ENCODE measurements at places on chromosomes 2 and 18.

GRCh38 chr2:238005528-238005927 lies 38.7 kb downstream of the UBE2F start:
- no peaks in the 10 kb centered on the region for H3K27me3 ChIP-seq
- no peak overlapping the region for H3K4me3 ChIP-seq
- no peak for DNase-seq
- peaks cover 25% of the 10 kb centered on the region for H3K36me3 ChIP-seq
- H3K27ac ChIP-seq = no peak overlapping the region

DNA sequence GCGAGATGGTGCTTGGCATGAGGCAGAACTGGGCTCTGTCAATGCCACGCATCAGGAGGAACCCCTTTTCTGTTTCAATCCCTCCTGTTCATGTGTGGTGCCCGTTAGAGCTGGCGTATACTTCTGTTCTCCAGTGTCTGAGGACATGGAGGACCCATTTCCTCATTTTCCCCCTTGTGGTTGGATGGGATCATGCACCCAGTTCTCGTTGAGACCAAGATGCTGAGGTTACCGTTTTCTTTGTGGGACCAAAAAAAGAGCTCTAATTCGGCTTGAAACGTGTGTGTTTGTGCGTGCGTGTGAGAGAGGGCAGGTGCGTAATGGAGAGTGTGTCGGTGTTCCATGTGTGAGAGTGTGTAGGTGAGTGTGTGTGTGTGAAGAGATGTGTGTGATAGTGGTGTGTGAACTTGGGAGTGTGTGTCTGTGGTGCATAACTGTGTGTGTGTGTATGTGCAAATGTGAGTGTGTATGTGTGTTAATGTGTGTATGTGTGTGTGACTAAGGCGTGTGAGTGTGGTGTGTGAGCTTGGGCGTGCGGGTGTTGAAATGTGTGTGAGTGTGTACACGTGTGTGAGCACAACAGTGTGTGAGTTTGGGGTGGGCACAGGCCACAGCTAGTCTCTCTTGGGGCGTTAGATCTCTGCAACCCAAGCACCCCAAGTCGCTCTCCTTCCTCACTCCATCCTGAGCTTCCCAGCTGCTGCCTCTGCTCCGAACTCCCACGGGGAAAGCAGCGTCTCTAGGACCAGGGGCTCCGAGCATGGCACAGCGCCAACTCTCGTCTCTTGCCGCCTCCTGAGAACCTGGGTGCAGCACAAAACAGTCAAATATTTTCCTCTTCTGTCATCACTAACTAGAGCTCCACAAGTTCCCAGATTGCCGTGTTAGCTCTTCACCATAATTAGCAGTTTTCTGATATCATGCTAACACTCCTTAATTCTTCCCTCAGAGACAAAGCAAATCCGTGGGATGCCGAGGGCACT lies 75.8 kb downstream of the LONRF2 start:
- H3K36me3 ChIP-seq = peaks cover 4% of the 10 kb centered on the region
- H3K4me3 ChIP-seq = no peak overlapping the region
- H3K4me1 ChIP-seq = peaks cover 4% of the 10 kb centered on the region
- peaks cover 12% of the 10 kb centered on the region for H3K27me3 ChIP-seq

DNA sequence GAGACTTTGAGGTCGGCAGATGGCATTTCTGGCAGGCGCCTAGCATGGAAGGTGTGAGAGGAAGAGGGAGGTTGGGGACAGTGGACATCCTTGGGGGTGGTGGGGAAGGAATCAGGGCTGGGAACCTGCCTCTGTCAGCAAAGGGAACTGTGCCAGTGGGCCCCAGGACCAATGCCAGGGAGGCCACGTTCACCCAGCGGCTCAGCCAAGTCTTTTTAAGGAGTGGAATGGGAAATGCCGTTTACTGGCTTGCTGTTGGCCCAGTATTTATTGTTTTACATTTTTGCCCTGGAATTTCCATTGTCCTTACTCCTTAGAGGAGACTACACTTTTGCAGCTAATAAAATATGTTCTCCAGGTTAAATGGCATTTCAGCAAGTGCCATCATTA lies 135.2 kb downstream of the MCFD2 start:
- DNase-seq = no peak
- H3K27ac ChIP-seq = no peak overlapping the region
- no peaks in the 10 kb centered on the region for H3K36me3 ChIP-seq
- no peaks in the 10 kb centered on the region for H3K27me3 ChIP-seq

DNA sequence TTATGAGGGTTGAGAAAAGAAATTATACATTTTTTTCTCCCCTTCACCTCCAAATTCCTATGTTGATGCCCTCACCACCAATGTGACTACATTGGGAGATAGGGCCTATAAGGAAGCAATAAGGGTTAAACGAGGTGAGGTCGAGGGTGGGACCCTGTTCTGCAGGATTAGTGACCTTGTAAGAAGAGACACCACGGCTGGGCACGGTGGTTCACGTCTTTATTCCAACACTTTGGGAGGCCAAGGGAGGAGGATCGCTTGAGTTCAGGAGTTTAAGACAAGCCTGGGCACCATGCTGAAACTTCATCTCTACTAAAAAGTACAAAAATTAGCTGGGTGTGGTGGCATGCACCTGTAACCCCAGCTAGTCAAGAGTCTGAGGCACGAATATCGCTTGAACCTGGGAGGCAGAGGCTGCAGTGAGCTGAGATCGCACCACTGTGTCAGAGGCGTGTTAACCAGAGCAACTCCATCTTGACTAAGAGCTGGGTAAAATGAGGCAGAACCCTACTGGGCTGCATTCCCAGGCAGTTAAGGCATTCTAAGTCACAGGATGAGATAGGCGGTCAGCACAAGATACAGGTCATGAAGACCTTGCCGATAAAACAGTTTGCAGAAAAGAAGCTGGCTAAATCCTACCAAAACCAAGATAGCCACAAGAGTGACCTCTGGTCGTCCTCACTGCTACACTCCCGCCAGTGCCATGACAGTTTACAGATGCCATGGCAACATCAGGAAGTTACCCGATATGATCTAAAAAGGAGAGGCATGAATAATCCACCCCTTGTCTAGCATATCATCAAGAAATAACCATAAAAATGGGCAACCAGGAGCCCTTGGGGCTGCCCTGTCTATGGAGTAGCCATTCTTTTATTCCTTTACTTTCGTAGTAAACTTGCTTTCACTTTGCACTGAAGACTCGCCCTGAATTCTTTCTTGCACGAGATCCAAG lies 77.0 kb downstream of the NCAPH start:
- peak overlapping the region; percentile 20 for H3K4me3 ChIP-seq
- DNase-seq = no peak
- H3K27ac ChIP-seq = peak overlapping the region; percentile 17

GRCh38 chr2:32745675-32746074 lies 117.8 kb downstream of the TTC27 start:
- H3K4me3 ChIP-seq = no peak overlapping the region
- no peak overlapping the region for H3K27ac ChIP-seq
- peaks cover 16% of the 10 kb centered on the region for H3K36me3 ChIP-seq

DNA sequence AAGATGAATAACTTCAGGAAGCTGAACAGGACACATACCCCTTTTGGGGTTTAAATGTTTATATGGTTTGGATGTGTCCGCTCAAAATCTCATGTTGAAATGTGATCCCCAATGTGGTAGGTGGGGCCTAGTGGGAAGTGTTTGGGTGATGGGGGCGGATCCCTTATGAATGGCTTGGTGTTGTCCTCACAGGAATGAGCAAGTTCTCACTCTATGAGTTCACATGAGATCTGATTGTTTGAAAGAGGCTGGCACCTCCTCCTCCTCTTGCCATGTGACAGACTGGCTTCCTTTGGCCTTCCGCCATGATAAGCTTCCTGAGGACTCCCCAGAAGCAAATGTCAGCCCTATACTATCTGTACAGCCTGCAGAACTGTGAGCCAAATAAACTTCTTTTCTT lies 88.6 kb upstream of the ZNF532 start:
- peaks cover 6% of the 10 kb centered on the region for H3K27me3 ChIP-seq
- no peak overlapping the region for H3K4me3 ChIP-seq
- H3K4me1 ChIP-seq = peaks cover 4% of the 10 kb centered on the region

DNA sequence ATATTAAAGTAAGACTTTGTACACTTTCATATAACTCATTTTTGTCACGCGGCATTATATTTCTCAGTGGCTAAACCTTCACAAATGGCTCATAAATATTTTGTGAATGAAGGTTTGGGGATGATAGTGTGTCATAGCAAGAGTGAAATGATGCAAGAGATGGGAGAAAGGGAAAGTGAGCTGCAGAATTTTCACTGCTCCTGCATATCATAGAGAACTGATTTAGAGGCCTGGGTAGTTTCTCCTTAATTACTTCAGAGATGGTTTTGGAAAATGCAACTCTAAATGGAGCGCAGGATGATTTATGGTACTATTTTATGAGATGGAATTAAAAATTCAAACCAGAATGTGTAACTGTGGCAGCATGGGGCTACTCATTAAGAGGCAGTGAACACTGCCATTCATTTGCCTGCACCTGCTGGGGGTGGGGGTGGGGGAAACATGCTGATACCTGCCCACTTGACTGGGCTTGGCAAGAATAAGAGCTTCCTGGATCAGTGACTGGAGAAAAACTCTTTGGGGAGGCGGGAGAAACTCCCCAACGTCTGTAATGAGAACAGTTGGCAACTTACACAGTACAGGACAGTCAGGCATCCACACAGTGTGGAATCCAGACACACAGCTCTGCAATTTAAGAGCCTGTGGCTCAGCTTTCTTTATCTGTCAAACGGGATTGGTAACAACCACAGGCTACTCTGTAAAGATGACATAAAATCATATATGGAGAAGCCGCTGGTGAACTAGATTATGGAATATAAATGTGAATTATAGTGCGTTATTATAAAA lies 941.9 kb downstream of the SLC4A3 start:
- no peaks in the 10 kb centered on the region for H3K27me3 ChIP-seq
- H3K4me3 ChIP-seq = no peak overlapping the region
- H3K27ac ChIP-seq = no peak overlapping the region
- H3K36me3 ChIP-seq = no peaks in the 10 kb centered on the region
- H3K4me1 ChIP-seq = no peaks in the 10 kb centered on the region

DNA sequence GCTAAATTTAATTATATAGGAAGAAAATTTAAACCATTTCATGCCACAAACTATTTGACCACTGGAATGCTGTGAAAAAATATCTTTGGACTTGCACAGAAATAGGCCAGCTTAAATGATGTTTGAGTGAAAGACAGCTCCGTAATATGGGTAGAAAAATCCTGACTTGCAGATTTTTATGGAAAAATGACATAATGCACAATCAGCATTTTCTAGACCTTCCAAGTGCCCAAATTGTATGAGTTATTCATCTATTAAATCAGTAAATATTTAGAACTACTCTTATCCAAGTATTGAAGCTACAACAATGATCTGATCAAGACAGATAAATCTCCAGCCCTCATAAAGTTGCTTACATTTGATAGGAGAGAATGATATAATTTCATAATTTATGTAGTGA lies 691.1 kb upstream of the DDX18 start:
- H3K4me1 ChIP-seq = peaks cover 3% of the 10 kb centered on the region
- no peaks in the 10 kb centered on the region for H3K36me3 ChIP-seq
- no peak overlapping the region for H3K27ac ChIP-seq
- H3K4me3 ChIP-seq = no peak overlapping the region
- DNase-seq = no peak

- peaks cover 6% of the 10 kb centered on the region for H3K27me3 ChIP-seq
- peaks cover 3% of the 10 kb centered on the region for H3K4me1 ChIP-seq
- no peak for DNase-seq
- H3K36me3 ChIP-seq = no peaks in the 10 kb centered on the region
- no peak overlapping the region for H3K27ac ChIP-seq
- H3K4me3 ChIP-seq = no peak overlapping the region
Measured at GRCh38 chr18:3485153-3486149, 35.5 kb downstream of the TGIF1 start.

DNA sequence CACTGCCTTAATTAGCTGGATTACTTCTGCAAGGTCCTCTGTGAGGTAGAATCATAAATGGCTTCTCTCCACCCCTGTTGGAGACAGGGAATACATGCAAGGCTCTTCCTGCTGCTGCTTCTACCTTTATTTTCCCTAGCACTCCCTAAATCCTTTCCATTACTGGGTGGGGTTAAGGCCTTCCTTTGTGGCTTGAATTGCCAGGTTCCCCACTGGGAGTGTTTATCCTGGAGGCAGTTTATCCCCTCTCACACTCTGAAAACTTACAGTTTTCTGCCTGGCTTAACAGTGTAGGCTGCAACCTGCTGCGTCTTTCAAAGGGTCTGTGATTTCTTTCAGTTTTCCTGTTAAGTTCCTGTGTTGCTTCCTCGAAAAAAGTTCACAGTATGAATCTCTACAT lies 1062.3 kb upstream of the CRIM1 start:
- peaks cover 6% of the 10 kb centered on the region for H3K4me1 ChIP-seq
- H3K27me3 ChIP-seq = no peaks in the 10 kb centered on the region
- no peak overlapping the region for H3K4me3 ChIP-seq
- no peaks in the 10 kb centered on the region for H3K36me3 ChIP-seq
- no peak overlapping the region for H3K27ac ChIP-seq
- DNase-seq = no peak

- peak overlapping the region; percentile 68 for H3K27ac ChIP-seq
- no peaks in the 10 kb centered on the region for H3K36me3 ChIP-seq
- H3K27me3 ChIP-seq = peaks cover 65% of the 10 kb centered on the region
- H3K4me1 ChIP-seq = peaks cover 23% of the 10 kb centered on the region
- no peak for DNase-seq
Measured at GRCh38 chr2:17538022-17538843, 2.3 kb upstream of the VSNL1 start.

DNA sequence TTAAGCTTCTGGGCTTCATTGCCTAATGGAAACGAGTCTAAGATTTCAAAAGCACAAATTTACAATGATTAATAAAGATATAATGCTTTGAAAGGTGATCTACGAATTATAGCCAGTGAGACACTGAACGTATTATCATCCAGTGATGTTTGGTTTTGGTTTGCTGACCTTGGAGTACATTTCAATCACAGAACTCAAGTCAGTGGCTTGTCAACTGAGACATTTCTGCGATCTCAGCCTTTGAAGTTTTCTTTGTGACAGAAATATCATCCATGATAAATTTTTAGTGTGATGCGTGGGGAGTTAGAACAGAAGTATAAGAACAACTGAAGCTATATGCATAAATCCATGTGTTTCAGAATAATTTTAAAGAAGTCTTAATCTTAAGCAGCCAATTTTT lies 263.8 kb downstream of the TCF4 start:
- H3K27ac ChIP-seq = no peak overlapping the region
- peaks cover 30% of the 10 kb centered on the region for H3K4me1 ChIP-seq
- H3K36me3 ChIP-seq = no peaks in the 10 kb centered on the region
- no peak overlapping the region for H3K4me3 ChIP-seq

DNA sequence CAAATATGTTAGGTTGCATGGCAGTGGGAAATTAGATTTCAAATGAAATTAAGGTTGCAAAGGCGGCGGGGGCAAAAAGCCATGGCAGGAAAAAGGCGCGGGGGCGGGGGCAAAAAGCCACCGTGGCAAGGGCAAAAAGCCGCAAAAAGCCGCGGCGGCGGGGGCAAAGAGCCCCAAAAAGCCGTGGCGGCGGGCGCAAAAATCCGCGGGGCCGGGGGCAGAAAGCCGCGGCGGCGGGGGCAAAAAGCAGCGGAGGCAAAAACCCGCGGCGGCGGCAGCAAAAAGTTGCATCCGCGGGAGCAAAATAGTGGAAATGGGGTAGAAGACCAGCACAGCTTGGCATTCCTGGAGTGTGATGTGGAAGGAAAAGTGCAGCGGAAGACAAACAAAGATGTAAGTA lies 417.1 kb downstream of the ANKRD30B start:
- no peak for DNase-seq
- no peaks in the 10 kb centered on the region for H3K4me1 ChIP-seq
- H3K36me3 ChIP-seq = no peaks in the 10 kb centered on the region
- H3K4me3 ChIP-seq = no peak overlapping the region

- no peaks in the 10 kb centered on the region for H3K36me3 ChIP-seq
- no peak overlapping the region for H3K27ac ChIP-seq
- H3K4me3 ChIP-seq = no peak overlapping the region
- no peaks in the 10 kb centered on the region for H3K4me1 ChIP-seq
Measured at GRCh38 chr2:216388046-216388884, 16.0 kb upstream of the MARCHF4 start.

- peaks cover 31% of the 10 kb centered on the region for H3K4me1 ChIP-seq
- H3K27me3 ChIP-seq = peaks cover 5% of the 10 kb centered on the region
- no peak overlapping the region for H3K4me3 ChIP-seq
- DNase-seq = no peak
- peaks cover 4% of the 10 kb centered on the region for H3K36me3 ChIP-seq
Measured at GRCh38 chr2:216856406-216857065, 3.3 kb downstream of the TNP1 start.

Data from type B pancreatic cell (in vitro differentiated cells).